GM19239 (cell line): ENCODE measurements at places on chromosomes 2 and 18.

GRCh38 chr2:31236433-31237205 lies 2.7 kb downstream of the EHD3 start:
- DNase-seq, result no peak

DNA sequence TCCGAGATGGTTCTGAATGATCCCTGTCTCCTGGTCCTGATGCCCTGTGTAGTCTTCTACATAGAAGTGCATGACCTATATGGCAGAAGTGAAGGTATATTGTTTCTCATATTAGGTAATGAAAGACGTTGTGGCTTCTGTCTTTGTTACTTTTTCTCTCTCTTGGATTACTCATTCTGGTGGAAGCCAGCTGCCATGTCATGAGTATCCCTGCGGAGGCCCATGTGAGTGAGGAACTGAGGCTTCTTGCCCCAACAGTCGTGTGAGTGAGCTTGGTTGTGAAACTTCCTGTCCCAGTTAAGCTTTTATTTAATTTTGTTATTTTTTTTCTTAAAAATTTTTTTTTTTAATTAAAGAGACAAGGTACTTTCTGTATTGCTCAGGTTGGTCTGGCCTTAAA lies 134.7 kb downstream of the UBR3 start:
- no peak for DNase-seq

- peak; percentile 52 for DNase-seq
Observed at GRCh38 chr2:26144953-26145680, 27.8 kb upstream of the GAREM2 start.

DNA sequence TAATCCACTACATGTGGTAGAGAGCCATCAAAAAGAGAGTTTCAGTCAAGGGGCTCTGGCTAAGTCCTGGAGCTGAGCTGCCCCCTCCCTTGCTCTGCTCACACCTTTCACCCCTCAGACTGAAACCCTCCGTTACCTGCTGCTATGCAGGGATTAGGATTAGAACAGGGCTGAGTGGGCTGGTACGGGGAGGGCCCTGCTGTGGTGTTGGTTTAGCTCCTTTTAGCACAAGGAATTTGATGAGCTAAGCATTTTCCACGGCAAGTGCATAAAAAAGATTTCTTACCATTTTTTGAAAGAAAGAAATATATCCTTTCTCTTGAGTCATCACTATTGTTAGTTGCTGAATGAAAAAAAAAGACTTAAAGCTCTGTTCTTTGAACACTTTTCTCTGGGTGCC lies 46.3 kb downstream of the TCF7L1 start:
- no peak for DNase-seq

GRCh38 chr18:8911408-8912340 lies 190.8 kb upstream of the NDUFV2 start:
- DNase-seq, result no peak

DNA sequence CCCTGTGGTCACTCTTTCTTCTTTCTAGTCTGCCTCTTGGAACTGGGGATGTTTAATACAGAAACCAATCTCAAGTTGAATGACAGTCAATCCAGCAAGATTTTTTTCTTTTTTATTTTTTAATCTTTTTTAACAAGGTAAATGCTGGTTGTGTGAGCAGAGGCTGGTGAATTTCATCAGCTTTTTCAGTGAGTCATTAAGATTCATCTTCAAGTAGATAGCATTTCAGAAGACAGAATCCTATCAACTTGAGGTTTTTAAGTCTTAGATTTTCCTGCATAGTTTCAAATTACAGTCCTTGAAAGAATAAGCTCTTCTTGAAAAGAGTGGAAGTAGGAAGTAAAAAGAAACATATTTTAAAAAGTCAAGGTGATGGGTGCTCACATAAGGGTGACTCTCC lies 12.4 kb downstream of the SLC8A1 start:
- DNase-seq, result no peak

DNA sequence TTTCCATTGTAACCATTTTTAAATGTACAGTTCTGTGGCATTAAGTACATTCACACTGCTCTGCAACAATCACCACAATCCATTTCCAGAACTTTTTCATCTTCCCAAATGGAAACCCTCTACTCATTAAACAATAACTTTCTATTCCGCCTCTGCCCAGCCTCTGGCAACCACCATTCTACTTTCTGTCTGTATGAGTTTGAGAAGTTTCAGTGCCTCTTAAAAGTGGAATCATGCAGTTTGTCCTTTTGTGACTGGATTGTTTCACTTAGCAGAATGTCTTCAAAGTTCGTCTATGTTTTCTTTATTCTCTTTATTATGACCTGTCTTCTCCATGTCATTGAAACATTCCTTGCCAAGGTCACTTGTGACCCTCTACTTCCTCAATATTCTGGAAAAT lies 22.0 kb upstream of the PELI1 start:
- DNase-seq, result no peak

GRCh38 chr18:35028536-35028935 lies 12.7 kb upstream of the MAPRE2 start:
- DNase-seq, result no peak

DNA sequence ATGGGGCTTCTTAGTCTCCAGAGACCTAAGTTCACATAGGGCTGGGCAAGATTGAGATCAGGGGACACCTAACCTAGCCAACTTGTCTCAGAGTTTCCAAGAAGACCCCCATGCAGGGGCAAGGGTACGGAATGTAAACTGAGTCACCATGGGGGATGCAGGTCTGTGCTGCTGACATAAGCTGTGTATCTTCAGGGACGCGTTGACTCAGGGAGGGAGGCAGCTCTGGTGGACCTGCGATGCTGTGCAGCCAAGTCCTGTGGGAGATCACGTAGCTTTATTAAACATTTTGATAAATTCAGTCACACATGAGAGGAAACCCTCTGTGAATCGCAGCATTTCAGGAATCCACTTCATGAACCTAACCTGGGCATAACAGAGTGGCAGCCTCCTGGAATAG lies 216.0 kb downstream of the ANKRD30B start:
- DNase-seq, result no peak

DNA sequence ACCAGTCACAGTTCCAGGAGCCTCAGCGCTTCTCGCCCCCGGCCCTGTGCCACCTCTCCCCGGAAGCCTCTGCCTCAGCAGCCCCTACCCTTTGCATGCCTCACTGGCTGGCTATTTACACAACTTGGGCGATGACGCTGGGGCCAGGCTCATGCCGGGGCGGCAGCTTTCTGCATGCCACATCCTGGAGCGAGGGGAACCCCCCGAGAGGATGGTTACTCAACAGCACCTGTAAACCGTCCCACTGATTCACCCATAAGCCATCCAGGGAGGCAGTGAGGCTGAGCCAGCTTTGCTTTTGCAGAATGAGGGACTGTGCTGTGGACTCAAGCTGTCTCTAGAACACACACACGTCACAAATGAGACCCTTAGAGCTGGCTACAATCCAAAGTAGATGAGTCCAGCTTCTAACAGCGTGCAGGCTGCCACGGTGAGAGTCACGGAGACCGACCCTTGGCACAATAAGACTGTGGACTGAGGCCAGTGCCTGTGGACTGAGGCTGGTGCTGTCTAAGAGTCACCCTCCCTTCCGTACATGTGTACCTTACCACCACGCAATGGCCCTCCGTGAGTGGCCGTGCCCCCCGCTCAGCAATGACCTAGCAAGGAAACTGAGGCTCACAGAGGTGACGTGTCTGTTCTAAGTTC lies 45.6 kb upstream of the ODC1 start:
- peak; percentile 36 for DNase-seq
